SK-N-SH (cell line): ENCODE measurements at places on chromosomes 2 and 18. TPM values are rescaled to one million over a fixed set of nuclear protein-coding genes. Genes with fewer than 3 reads are reported as not detected.
A peak's percentile ranks its signal among the peaks of the same experiment; 100 is the strongest.

DNA sequence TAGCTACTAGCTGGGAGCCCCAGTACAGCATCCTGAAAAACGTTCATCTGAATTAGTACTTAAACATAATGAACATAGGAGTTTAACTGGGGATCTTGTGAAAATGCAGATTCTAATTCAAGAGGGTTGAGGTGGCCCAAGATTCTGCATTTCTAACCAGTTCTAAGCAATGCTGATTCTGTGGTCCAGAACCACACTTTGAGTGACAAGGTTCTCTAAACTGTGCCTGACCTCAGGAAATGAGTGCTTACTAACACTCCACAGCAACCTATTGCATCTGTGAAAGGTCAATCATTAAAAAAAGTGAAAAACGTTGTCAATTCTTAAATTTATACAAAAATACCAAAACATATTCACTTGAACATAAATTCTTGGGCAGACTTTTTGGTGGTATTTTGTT is 157.1 kb upstream of the ZFP36L2 start:
- no peak overlapping the region for H3K27ac ChIP-seq
- H3K27me3 ChIP-seq: no peaks in the 10 kb centered on the region
- peaks cover 4% of the 10 kb centered on the region for H3K4me1 ChIP-seq
- H3K36me3 ChIP-seq: 0 out of 2 replicates have a peak, but pooled peaks cover 3% of the 10 kb centered on the region

The SLC9A4 gene
- polyA plus RNA-seq: 0.07 and 0.11 TPM in 2 replicates

DNA sequence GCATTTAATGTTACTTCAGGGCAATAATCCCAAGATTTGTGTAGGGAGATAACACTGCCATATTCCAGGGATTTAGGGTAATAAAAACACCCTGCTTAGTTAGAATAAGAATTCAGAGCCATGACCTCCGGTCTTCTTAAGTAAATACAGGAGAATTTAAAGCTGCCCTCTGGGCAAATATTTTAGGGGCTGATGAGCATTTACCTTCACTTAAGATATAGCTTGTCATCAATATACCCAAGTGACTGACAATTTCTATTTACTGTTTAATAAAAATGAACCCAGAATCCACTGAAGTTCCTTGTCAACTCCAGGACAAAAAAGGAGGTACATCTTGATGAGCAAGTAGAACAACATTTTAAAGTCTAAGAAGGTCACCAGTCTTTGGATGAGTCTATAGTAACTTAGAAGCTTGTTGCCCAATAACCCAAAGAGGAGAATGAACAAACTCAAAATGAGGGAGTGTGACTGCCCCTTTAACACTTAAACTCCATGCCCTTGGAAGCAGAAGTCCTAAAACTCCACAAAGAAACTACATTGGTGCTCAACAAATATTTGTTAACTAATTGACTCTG is 24.3 kb upstream of the IKZF2 start:
- H3K4me1 ChIP-seq: no peaks in the 10 kb centered on the region
- H3K27me3 ChIP-seq: no peaks in the 10 kb centered on the region
- DNase-seq: no peak
- no peak overlapping the region for H3K27ac ChIP-seq

- H3K4me1 ChIP-seq: no peaks in the 10 kb centered on the region
- no peak for DNase-seq
- H3K27me3 ChIP-seq: no peaks in the 10 kb centered on the region
- no peak overlapping the region for H3K4me3 ChIP-seq
- no peak overlapping the region for H3K27ac ChIP-seq
- no peaks in the 10 kb centered on the region for H3K36me3 ChIP-seq
These were observed 289.4 kb downstream of the KCNS3 start for GRCh38 chr2:18167871-18168270.

The C18orf63 gene
- polyA plus RNA-seq: not detected in 2 replicates

DNA sequence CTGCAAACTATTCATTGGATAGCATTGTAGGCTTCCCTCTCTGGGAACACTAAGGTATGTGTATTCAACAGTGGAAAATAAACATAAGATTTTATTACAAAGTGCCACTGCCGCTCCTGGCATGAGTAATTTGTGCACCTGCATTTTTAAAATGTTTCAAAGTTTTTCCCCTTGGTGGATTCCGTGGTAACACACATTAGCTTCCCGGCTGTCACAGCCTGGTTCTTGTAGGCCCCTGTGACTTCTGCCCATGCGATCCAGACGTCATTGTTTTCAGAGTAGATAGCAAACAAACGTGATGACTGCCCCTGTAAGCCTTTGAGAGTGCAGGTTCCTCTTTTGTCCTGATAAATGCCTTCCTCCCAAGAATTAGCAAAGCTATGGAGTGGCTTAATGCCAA is 421.0 kb downstream of the ZNF521 start:
- H3K4me3 ChIP-seq: no peak overlapping the region
- H3K27me3 ChIP-seq: no peaks in the 10 kb centered on the region
- no peak overlapping the region for H3K27ac ChIP-seq
- no peak for DNase-seq
- H3K36me3 ChIP-seq: no peaks in the 10 kb centered on the region
- no peaks in the 10 kb centered on the region for H3K4me1 ChIP-seq

- peaks cover 19% of the 10 kb centered on the region for H3K36me3 ChIP-seq
- peak overlapping the region; percentile 72; the same call in 1 of the 2 replicates for H3K27ac ChIP-seq
- H3K4me1 ChIP-seq: peaks cover 3% of the 10 kb centered on the region; the same call in 1 of the 2 replicates
- peak overlapping the region; percentile 63 for H3K4me3 ChIP-seq
- DNase-seq: peak; percentile 77
These were observed 17.6 kb upstream of the ADI1 start for GRCh38 chr2:3536682-3537632.

DNA sequence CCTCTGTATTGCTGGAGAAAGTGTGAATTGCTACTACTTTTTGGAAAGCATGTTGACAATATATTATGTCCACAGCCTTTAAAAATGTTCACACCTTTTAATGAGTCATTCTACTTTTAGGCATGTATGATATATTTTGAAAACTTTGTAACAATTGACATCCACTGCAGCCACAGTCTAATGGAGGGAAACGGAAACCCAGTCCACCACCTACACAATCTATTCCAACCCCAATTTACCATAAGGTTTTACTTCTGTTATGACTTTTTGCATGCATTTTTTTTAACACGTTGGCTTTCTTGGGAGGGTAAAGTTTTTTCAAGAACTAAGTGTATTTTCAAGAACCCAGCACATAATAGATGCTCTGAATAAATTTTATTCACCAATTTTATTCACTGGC is 38.5 kb upstream of the ATP8B1 start:
- H3K27ac ChIP-seq: no peak overlapping the region
- no peak for DNase-seq
- no peaks in the 10 kb centered on the region for H3K36me3 ChIP-seq
- H3K27me3 ChIP-seq: no peaks in the 10 kb centered on the region

- no peak for DNase-seq
- no peak overlapping the region for H3K4me3 ChIP-seq
- peaks cover 50% of the 10 kb centered on the region for H3K4me1 ChIP-seq
- H3K27me3 ChIP-seq: no peaks in the 10 kb centered on the region
These were observed 11.8 kb downstream of the WIPF1 start for GRCh38 chr2:174585657-174586252.

- peaks cover 72% of the 10 kb centered on the region for H3K36me3 ChIP-seq
- no peaks in the 10 kb centered on the region for H3K27me3 ChIP-seq
- no peak for DNase-seq
These were observed 15.9 kb downstream of the TRIB2 start for GRCh38 chr2:12732651-12733050.

GRCh38 chr2:12930391-12930790 is 213.7 kb downstream of the TRIB2 start:
- H3K27ac ChIP-seq: no peak overlapping the region
- no peaks in the 10 kb centered on the region for H3K36me3 ChIP-seq
- no peaks in the 10 kb centered on the region for H3K27me3 ChIP-seq
- no peak for DNase-seq

The KLHL29 gene
- polyA plus RNA-seq: 4.2 and 4.6 TPM in 2 replicates

GRCh38 chr2:16625759-16626158 is 39.9 kb downstream of the CYRIA start:
- no peaks in the 10 kb centered on the region for H3K36me3 ChIP-seq
- H3K27me3 ChIP-seq: no peaks in the 10 kb centered on the region
- no peak overlapping the region for H3K4me3 ChIP-seq
- H3K27ac ChIP-seq: no peak overlapping the region
- DNase-seq: no peak

GRCh38 chr2:240133401-240133800 is 2.7 kb downstream of the COPS9 start:
- H3K27ac ChIP-seq: no peak overlapping the region
- H3K36me3 ChIP-seq: peaks cover 53% of the 10 kb centered on the region; the same call in 1 of the 2 replicates
- peaks cover 18% of the 10 kb centered on the region; the same call in 1 of the 2 replicates for H3K4me1 ChIP-seq
- H3K4me3 ChIP-seq: no peak overlapping the region
- no peaks in the 10 kb centered on the region for H3K27me3 ChIP-seq

- no peaks in the 10 kb centered on the region for H3K27me3 ChIP-seq
- no peak overlapping the region for H3K4me3 ChIP-seq
- DNase-seq: no peak
- peaks cover 40% of the 10 kb centered on the region for H3K4me1 ChIP-seq
These were observed 31.9 kb upstream of the FOSL2 start for GRCh38 chr2:28360718-28361293.

- peak overlapping the region; percentile 52; the same call in 1 of the 2 replicates for H3K27ac ChIP-seq
- no peak for DNase-seq
- peaks cover 43% of the 10 kb centered on the region; the same call in 1 of the 2 replicates for H3K4me1 ChIP-seq
- H3K4me3 ChIP-seq: no peak overlapping the region
- H3K27me3 ChIP-seq: no peaks in the 10 kb centered on the region
- no peaks in the 10 kb centered on the region for H3K36me3 ChIP-seq
These were observed 7.4 kb upstream of the GPR17 start for GRCh38 chr2:127638361-127639110.

DNA sequence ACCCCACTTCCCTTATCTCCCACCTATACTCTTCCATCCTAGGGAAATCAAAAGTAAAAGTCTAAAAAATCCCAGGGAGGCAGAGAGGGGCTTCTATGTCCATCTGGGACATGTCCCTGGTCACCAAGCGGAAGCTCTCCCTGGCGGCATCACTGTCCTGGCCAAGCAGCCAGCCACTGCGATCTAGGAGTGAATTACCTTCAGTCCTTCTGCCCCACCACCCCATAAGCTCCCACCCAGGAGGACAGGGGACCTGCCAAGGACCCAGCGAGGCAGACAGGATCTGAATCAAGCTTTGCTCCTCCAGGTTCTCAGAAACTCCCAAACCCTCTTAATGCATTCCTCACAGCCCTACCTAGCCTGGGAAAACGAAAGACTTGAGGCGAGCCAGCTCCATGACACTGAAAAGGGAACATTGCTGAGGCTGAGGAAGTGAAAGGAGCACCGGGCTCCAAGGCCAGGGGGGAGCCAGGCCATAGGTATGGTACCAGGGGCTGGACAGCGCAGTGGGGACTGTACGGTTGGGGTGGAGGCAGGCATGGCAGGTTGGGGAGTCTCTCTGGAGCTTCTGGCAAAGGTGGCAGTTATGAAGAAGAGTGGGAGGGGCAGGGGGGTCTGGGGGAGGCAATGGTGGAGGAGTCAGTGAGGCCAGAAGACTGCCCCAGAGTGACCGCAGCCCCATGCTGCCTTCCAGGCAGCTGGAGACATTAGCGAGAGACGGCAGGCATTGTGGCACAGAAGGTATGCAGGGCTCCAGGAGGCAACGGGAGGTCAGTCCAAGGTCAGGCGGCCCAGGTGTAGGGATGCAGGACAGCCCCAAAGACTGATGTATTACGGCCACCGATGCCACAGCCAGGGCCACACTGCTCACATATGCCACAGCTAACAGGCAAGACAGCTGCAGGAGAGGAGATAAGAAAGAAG is 2.7 kb upstream of the SLC23A3 start:
- no peaks in the 10 kb centered on the region for H3K27me3 ChIP-seq
- no peak overlapping the region for H3K27ac ChIP-seq
- peaks cover 11% of the 10 kb centered on the region for H3K36me3 ChIP-seq
- DNase-seq: no peak
- no peak overlapping the region for H3K4me3 ChIP-seq

The ELOA2 gene
- polyA plus RNA-seq: not detected in 2 replicates

DNA sequence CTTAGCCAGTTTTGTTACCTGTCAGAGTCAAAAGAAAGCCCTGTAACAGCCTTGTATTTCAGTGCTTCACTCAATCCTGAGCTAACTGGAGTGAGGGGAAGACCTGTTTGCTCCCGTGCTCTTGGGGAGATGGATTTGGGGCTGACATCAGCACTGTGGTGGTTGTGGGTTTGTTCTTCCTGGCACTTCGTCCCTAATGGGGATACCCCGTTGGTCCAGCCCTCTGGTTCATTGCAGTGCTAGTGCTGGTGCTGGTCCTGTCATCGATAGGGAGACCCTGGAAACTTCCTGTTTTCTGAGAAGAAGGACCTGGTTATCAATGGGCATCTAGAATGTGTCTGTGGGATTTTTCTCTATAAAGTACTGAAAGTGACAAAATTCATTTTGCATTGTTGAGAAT is 205.4 kb downstream of the ZNF407 start:
- H3K4me3 ChIP-seq: no peak overlapping the region
- no peaks in the 10 kb centered on the region for H3K27me3 ChIP-seq
- H3K4me1 ChIP-seq: peaks cover 17% of the 10 kb centered on the region
- no peaks in the 10 kb centered on the region for H3K36me3 ChIP-seq
- no peak for DNase-seq

The CYP27A1 gene
- polyA plus RNA-seq: 0.18 and 0.54 TPM in 2 replicates

The SRSF7 gene
- 199 and 212 TPM in 2 replicates for polyA plus RNA-seq

DNA sequence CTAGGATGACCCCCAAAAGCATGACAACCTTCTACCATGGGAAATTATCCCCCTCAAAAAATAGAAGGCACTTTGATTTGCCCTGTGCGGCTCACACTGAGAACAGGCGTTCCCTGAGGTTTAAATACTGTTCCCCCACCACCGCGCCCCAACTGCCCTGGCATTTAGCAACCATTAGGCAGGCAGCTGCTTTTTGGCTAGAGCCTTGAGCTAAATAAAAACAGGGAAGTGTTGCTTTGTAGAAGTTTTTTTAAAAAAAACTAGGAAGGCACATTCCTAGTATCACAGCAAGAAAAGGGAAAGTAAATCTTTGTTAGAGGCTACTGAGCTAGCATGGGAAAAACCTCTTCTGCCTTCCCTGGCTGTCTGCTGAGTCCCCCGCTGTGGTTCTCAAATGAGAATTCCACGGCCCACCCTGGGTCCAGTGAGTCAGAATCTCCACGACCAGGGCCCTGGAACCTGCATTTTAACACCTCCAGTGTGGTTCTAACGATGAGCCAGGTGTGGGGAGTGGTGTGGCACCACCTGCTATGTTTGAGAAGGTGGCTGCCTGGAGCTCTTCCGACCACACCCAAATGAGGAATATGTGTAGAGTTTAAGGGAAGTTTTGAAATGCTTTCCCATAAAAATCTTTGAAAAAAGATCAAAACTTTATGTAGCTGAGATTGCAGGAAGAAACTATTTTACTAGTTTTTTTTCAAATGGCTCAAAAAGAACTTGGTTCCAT is 66.4 kb downstream of the VIT start:
- H3K27me3 ChIP-seq: peaks cover 26% of the 10 kb centered on the region; the same call in 1 of the 2 replicates
- no peak overlapping the region for H3K27ac ChIP-seq
- DNase-seq: no peak
- H3K36me3 ChIP-seq: no peaks in the 10 kb centered on the region

DNA sequence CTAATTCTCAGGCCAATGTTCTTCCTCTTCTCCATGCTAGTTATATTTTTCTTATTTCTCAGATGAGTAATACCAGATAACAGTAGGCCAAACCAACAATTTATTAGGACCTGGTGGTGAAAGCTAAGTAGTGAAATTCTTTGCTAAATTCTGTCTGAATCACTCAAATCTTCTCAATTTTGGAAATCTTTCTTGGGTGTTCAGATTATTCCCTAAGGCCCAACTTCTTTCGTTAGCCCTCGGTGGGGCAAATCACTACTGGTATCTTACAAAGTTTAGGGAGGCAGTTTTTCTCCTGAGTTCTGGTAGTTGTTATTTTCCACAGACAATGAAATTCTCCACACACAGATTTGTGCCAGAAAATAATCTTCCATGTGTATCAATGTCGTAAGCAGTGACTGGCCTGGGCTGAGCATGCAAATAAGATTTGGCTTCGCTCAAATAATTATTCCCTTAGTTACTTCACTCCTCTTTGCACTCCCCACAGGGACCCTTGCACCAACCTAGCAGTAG is 443.5 kb upstream of the SLC14A2 start:
- no peak overlapping the region for H3K4me3 ChIP-seq
- peaks cover 26% of the 10 kb centered on the region for H3K4me1 ChIP-seq
- no peak for DNase-seq
- no peaks in the 10 kb centered on the region for H3K27me3 ChIP-seq
- peak overlapping the region; percentile 90 for H3K27ac ChIP-seq

The LIMS4 gene
- 9.6 and 10.7 TPM in 2 replicates for polyA plus RNA-seq
